Tibial nerve (tissue), 4 donors: ENCODE measurements at places on chromosomes 12 and 14. TPM values are rescaled to one million over a fixed set of nuclear protein-coding genes. Genes with fewer than 3 reads are reported as not detected.

DNA sequence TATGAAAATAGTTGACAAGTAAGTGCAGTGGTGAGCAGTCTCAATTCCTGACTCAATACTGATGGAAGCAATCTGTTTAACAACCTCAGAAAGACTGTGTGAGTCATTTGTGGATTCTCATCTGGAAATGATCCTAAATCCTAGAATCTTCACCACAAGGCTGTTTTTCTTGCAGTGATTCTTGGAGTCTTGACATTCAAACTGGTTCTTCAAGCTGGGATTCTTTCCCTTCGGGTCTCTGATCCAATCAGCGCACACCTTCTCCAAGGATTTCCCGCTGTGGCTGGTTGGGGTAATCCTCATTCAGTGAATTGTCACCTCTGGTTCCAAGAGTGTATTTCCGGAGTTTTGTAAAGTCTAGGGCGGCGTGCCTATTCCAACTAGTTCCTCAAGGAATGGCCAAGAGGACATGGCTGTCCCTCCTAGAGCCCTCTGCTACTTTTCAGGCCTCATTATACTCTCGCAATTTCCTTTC is 37.7 kb upstream of the FOXJ2 start:
- DNase-seq = no peak

DNA sequence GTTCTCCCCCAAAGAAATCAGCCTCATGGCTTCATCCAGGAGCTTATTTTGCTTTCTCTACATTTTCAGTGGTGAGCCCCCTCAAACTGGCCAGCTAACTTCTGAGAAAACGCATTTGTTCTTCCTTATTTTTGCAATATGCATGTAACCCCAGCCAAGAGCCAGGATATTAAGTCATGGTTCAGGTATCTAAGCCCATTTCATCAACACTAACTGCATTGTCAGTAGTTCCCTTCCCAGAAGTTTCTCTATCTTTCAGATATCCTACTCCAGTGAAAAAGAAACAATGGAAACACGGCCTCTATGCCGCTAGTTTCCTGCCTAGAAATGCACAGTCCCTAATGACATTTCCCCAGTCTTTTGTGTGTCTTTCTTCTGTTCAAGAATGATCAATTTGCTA is 102.8 kb upstream of the RASSF8 start:
- DNase-seq = no peak

- DNase-seq = no peak
These were observed 98.8 kb downstream of the DAD1 start for GRCh38 chr14:22489957-22490950.

GRCh38 chr14:69010648-69011047 is 31.5 kb upstream of the ACTN1 start:
- DNase-seq = no peak

- DNase-seq = no peak
These were observed 56.8 kb downstream of the GSC start for GRCh38 chr14:94713115-94713514.

Gene LMO3
- 20.1 TPM for total RNA-seq

Gene NTF3
- not detected for total RNA-seq

Gene TBX3
- 11.9 TPM for total RNA-seq

DNA sequence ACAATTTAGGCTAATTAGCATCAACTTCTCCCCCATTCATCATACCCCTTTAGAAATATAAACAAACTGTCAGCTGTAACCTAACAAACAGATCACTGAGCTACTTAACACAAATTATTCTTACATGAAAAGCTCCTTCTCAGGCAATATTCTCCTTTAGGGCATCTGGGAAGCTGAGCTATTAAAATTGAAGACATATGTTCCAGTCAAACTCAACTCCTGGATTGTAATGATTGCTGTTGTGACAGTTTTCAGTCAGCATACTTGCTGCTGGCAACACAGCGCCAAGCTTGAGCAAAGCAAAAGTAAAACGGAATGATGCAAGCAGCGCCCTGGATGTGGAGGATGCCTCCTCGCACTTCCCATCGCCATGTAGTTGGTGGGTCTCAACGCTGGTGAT is 82.4 kb downstream of the SLC25A21 start:
- DNase-seq = no peak

DNA sequence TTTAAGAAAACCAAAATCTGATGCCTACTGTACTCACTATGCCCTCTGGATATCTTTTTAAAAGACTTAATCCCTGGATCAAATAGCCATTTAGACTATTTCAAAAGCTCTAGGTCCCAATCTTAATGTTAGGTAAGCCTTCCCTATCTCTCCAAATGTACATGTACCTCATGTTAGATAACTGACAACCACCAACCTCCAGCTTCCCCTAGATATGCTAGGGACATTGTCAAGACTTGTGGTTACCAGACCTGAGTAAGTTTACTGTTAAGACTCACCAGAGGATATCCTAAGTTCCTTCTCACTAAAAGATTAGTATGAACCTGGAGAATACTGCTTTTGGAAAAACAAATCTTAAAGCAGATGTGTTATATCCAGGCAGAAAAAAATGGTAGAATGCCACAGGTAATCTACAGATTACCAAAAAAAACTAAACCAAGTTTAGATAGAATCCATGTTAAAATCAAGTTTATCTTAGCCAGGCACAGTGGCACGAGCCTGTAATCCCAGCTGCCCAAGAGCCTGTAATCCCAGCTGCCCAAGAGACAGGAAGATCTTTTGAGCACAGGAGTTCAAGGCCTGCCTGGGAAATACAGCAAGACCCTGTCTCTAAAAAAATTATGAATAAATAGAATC is 9.7 kb downstream of the NAP1L1 start:
- DNase-seq = no peak

Gene SMCO3
- total RNA-seq = 4.3 TPM

- no peak for DNase-seq
These were observed 144.4 kb upstream of the ARHGAP5 start for GRCh38 chr14:31932675-31933074.

Gene PLEKHD1
- total RNA-seq = not detected

DNA sequence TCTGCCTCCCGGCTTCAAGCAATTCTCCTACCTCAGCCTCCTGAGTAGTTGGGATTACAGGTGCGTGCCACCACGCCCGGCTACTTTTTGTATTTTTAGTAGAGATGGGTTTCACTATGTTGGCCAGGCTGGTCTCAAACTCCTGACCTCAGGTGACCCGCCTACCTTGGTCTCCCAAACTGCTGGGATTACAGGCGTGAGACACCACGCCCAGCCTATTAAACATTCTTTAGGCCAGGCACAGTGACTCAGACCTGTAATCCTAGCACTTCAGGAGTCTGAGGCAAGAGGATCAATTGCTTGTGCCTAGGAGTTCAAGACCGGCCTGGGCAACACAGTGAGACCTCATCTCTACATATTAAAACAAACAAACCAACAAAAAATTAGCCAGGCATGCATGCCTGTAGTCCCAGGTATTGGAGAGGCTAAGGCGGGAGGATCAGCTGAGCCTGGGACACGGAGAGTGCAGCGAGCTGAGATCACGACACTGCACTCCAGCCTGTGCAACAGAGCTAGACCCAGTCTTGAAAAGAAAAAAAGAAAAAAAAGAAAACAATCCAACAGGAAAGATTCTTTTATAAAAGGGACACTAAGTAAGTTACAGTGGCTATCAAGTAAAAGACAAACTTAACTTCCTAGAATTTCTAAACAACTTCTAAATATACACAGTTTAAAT is 70.2 kb downstream of the HECTD1 start:
- DNase-seq = no peak

DNA sequence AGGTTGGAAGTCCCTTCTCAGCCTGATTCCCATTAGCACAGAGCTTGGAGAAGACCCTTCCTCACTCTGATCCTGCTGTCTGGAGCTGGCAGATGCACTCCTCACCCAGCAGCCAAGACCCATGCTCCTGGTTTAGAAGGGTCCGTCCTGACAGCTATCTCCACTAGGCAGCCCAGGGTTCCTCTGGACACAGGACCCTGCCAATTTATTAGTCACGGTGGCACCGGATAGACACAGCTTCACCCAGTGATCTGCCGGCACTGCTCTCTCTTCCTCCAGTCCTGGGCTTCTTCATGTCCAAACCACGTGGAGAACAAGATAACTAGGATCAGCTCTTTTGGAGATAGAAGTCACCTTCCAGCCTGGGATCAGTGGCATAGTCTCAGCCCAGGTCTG is 26.2 kb upstream of the TCL1B start:
- DNase-seq = no peak

GRCh38 chr14:103512701-103513611 is 9.7 kb downstream of the CKB start:
- DNase-seq = no peak

- no peak for DNase-seq
These were observed 51.8 kb downstream of the SLC15A5 start for GRCh38 chr12:16225692-16226091.
